ENCODE measurements at places on chromosomes 2 and 18.

GRCh38 chr18:9808295-9809241 is 77.2 kb upstream of the TXNDC2 start:
- DNase-seq = no peak

DNA sequence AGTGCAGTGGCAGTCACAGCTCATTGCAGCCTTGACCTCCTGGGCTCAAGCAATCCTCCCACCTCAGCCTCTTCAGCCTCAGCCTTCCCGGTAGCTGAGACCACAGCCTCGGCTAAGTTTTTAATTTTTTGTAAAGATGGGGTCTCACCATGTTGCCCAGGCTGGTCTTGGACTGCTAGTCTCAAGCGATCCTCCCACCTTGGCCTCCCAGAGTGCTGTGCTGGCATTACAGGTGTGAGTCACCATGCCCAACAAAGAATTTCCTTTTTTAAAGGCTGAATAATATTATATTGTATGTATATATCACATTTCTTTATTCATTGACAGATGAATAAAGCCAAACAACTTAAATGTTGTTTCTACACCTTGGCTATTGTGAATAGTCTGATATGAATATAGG is 42.5 kb downstream of the MOB4 start:
- DNase-seq = no peak

DNA sequence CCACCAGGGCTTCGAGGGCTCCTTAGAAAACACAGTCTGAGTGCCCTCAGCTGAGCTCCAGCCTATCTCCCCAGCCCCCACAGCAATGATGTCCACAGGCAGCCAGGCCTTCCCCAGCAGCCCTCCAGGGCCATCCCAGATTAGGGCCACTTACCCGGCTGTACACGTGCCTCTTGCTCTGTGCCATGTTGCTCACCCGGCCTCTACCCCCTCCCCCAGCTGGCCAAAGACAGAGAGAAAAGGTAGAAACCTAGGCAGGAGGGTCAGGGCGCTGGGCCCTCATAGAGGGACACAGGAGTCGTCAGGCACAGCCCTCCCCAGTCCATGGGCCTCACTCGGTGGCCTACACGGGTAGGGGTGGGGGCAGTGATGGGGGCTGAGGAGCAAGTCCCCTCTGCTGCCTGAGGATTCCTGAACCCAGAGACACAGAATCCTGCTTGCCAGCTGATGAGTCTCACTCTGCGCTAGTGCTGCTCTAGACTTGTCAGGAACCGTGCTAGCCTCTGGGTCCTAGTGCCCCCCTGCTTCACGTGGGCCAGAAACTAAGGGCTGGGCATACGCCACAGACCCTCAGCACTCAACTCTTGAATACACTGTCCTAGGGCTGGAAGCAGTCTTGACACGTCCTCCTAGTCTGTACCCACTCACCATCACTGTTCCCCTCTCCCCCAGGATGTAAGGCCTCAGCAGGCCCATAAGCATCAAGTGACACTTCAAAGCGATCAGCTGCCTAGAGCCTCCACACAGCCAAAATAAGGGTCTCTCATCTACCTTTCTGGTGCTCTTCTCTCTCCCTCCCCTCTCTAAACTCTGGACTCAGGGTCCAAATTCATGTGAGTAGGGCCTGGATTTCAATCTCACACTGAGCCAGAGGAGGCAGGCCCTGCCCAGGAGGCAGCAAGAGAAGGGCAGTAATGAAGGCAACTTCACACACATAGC is at the start of gene DCTN1:
DCTN1 (minus strand) TSS at position 461 of the 939 bp plus-strand sequence; CDS start at position 187, 274 bp downstream.
- peak; percentile 66 for DNase-seq

DNA sequence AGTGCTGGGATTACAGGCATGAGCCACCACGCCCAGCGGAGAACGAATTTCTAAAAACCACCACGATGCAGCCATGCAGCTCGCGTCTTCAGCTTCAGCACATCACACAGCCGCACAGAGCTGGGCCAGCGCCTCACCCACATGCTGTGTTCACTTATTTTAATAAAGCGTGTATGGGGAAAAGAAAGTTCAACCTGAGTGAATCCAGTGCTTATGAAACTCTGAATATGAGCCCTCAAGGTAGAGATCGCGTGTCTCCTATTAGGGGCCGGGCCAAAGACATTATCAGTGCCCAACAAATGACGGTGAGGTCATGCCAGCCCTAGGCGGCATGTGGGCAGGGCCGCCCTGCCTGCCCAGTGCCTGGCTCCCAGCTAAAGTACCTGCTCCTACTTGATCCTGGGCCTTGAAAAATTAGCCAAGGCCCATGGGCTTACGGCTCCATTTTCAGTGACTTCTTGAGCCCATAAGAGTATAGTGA is 44.3 kb downstream of the SPRED2 start:
- DNase-seq = no peak

- DNase-seq = peak; percentile 32
Observed at GRCh38 chr2:127984551-127984950, 43.3 kb downstream of the SAP130 start.
